ENCODE measurements at places on chromosomes 4 and X.

- DNase-seq = no peak
Observed at GRCh38 chr4:151581570-151581969, 172.6 kb downstream of the FHIP1A start.

DNA sequence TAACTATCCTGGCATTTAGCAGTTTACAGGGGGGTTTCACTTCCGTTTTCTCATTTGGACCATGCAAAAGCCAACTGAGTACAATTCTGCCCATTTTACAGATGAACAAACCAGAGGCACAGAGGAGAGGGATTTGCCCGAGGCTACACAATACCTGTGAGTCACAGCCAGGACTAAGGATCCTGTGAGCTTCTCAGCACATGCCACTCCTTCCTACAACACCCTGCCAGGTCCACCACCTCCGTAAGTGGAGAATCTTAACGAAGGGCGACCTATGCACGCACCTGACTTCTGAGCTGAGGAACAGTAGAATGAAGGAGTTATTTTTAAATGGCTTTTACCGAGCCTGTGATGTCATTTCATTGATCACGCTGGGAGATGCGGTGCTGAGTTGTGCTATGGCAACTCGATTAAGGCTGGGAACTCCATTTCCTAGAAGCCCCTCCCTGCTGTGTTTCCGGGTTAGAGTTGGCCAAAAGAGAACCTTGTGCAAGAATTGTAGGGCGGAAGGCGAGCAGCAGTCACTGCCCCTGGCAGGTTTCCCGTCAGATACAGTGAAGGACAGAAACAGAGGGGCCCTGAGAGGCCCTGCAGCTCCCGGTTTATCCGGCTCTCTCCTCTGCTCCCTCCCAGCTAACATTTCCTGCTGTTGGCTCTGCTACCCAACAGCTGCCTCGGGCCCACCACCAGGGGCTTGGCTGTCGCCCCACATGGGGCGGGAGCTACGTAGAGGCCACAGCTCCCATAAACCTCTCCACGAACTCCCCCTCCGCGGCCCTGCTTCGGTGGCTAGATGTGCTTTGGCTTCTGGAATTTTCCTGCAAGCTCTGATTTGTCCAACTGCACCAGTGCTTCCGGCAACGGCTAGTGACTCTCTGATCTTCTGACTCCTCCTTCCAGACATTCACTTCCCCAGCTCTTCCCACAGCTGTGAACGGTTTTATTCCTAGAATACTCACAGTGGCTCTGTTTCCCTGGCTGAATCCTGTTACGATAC lies 75.1 kb upstream of the USP9X start:
- DNase-seq = peak; percentile 11

DNA sequence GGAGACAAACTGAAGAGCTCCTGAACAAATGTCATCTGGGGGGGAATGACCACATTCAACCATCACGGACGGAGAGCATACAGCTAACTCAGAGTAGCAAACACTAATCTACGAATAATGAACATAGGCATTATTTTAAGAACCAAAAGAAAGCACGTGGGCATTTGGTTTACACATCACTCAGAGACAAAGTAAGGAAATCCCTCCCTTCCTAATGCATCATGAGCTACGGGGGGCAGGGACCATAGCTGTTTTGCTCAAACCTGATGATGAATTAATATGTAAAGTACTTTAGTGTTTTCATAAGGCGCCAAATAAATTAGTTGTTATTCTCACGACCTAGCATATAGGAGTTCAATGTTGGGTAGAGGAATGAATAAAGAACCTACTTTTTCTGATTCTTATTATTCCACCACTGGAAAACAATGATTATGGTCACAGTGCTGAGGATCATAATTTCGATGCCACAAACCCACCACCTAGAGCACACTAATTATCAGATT lies 11.7 kb upstream of the TMEM156 start:
- no peak for DNase-seq

GRCh38 chrX:40805404-40805803 lies 70.1 kb upstream of the MED14 start:
- DNase-seq = no peak

DNA sequence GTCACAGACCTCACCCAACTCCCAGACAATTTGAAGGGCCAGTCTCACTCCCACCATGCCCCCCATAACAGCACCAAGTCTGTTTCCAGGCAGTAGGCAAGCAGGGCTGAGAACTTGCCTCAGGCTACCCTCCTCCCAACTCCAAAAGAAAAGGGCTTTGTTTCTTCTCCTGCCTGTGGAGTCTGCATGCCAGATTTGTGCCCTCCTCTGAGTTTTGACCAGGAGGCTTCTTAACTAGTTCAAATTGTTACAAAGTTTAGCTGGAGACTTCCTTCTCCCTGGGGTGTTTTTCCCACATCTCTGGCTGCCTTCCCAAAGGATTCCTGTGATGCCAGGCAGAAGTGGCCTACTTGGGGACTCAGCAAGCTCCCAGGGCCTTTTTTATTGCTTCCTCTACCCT lies 29.6 kb downstream of the PBDC1 start:
- no peak for DNase-seq

GRCh38 chr4:73664470-73664869 lies 44.2 kb upstream of the RASSF6 start:
- no peak for DNase-seq

DNA sequence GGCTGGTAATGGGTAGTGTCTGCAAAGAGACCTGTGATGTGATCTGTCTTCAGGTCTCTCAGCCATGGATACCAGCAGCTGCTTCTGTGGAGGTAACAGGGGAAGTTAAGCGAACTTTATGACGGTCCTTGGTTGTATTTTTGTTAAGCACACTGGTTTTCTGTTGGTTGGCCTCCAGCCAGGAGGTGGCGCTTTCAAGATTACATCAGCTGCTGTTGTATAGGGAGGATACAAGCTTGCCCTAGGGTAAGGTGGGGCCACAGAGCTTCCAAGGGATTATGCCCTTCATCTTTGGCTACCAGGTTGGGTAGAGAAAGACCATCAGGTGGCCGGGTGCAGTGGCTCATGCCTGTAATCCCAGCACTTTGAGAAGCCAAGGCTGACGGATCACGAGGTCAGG lies 834.2 kb upstream of the GALNTL6 start:
- no peak for DNase-seq

DNA sequence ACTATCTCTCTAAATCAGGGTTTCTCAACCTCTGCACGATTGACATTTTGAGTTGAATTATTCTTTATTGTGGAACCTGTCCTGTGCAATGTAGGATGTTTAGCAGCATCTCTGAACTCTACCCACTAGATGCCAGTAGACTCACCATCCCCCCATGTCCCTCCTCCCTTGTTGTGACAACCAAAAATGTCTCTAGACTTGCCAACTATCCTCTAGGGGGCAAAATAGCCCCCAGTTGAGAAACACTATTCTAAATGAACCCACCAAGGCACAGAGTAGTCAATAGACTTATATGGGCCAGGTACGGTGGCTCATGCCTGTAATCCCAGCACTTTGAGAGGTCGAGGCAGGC lies 49.1 kb upstream of the GAB1 start:
- DNase-seq = no peak

DNA sequence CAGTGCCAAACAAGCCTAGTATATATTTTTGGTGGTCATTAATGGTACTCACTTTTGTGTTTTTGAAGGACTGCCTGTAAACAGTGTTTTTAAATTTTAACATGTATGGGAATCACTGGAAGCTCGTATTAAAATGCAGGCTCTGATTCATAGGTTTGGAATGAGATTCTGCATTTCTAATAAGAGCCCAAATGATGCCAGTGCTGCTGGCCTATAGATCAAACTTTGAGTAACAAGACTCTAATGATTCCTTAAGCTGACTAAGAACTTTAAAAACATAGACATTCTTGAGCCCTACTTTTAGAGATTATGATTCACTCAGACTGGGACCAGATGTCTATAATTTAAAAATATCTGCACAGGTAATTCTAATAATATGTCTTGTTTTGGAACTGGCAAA lies 823.2 kb upstream of the LCORL start:
- no peak for DNase-seq

All from stimulated activated CD4-positive, alpha-beta T cell treated with anti-CD3 and anti-CD28 coated beads, Interleukin-15, amount 100 ng/mL, for 1 hour (primary cell).